Ecto neural progenitor cell (in vitro differentiated cells): ENCODE measurements at places on chromosomes 3 and 15.

GRCh38 chr15:52254391-52254790 lies 41.2 kb downstream of the MYO5C start:
- no peak for DNase-seq

- DNase-seq: no peak
These were observed 69.3 kb upstream of the TSPAN3 start for GRCh38 chr15:77140220-77140619.

- peak; percentile 31 for DNase-seq
These were observed 41.5 kb downstream of the TGM4 start for GRCh38 chr3:44915702-44916438.

- DNase-seq: no peak
These were observed 32.2 kb downstream of the EIF1B start for GRCh38 chr3:40341671-40342070.

- no peak for DNase-seq
These were observed 868 bp downstream of the BTBD1 start for GRCh38 chr15:83066034-83066733.

- no peak for DNase-seq
These were observed 720.9 kb downstream of the DIPK2A start for GRCh38 chr3:144692488-144692887.

GRCh38 chr3:185605566-185605965 lies 19.5 kb downstream of the SENP2 start:
- no peak for DNase-seq

- DNase-seq: no peak
These were observed 313.9 kb upstream of the CTNNB1 start for GRCh38 chr3:40885430-40885829.

GRCh38 chr3:10106919-10107318 lies 1.1 kb downstream of the FANCD2OS start:
- no peak for DNase-seq
